ENCODE measurements at places on chromosomes 3 and 15.

GRCh38 chr3:32238453-32239306 is at the start of gene CMTM8:
Gene CMTM8 (plus strand): TSS chr3:32238680. CDS start chr3:32238973, 293 bp downstream.
- DNase-seq: peak; percentile 39

- DNase-seq: peak; percentile 95
Measured at GRCh38 chr3:194135806-194136518, at the start of gene HES1. Gene HES1 (plus strand): TSS chr3:194136148. CDS start chr3:194136381, 233 bp downstream.

- DNase-seq: no peak
Measured at GRCh38 chr3:32708672-32709283, 23.8 kb downstream of the CNOT10 start.

DNA sequence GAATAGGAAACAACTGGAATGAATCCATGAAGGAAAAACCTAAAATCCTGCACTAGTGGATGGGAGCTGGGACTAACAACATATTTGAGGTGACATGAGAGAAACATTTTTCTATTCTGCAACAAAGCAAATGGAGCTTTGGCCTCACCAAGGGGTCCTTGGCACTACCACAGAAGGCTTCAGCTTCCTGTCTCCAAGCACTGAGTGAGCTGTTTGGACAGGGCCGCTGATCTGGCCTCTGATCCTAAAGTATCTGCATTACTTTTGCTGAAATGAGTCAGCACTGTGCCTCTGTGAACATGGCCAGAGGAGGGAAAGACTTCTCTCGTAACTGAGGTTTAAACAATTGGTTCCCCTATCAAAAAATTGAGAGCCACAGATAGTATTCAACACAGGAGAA is 9.0 kb downstream of the ARPP21 start:
- DNase-seq: no peak

- DNase-seq: no peak
Measured at GRCh38 chr15:36005542-36005941, 459.6 kb upstream of the DPH6 start.

- DNase-seq: no peak
Measured at GRCh38 chr3:108183971-108184370, 38.3 kb downstream of the IFT57 start.

GRCh38 chr3:195253923-195254432 is 17.0 kb downstream of the XXYLT1 start:
- no peak for DNase-seq

- no peak for DNase-seq
Measured at GRCh38 chr3:85864896-85865295, 906.1 kb downstream of the CADM2 start.

- peak; percentile 64 for DNase-seq
Measured at GRCh38 chr3:45986303-45986982, 9.2 kb downstream of the FYCO1 start.

- no peak for DNase-seq
Measured at GRCh38 chr3:53200501-53201498, 39.8 kb downstream of the PRKCD start.

DNA sequence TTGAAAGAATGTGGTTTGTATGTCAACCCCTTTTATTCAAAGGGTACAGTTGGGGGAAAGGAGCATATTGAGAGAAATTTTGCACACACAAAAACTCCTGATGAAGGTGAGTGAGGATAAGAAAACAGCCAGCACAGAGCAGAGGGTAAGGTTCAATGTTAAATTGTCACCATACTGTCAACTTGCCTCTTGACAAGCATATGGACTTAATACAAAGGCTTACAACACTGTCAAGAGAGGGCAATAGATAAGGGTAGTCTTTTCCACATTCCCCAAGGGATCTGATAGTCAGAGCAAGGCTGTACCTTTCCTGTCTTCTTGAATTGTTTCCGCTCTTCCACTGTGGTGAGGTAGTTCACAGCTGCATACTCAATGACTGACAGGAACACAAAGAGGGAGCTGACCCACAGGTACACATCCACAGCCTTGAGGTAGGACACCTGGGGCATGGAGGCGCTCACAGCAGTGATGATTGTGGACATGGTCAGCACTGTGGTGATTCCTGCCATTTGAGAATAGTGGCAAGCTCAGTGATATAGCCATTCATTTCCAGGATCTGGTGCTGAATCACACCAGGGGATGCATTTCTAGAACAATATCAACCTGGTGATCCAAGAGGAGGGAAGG is 20.4 kb upstream of the RIOX2 start:
- no peak for DNase-seq

- DNase-seq: no peak
Measured at GRCh38 chr3:126731044-126731443, 27.0 kb downstream of the CHCHD6 start.

- no peak for DNase-seq
Measured at GRCh38 chr3:138220242-138220641, 33.1 kb downstream of the ARMC8 start.

DNA sequence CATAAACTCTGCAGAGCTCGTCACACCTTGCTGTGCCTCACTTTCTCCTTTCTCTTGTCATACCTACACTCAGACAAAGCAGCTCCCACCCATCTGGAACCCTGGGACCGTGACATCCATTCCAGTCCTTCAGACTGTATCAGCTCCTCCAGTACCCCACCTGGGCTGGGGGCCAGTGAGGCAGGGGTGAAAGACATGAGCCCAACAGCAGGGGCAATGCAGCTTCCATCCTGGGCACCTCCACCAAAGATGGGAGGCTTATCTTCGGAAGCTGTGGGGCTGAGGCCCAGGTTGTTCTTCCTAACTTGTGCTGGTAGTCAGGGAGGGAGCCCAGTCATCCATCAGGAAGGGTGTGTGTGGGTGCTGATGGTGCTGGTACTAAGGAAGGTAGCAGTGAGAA is 109.2 kb downstream of the EEFSEC start:
- DNase-seq: no peak

GRCh38 chr3:97958796-97959195 is 13.4 kb downstream of the RIOX2 start:
- DNase-seq: no peak

DNA sequence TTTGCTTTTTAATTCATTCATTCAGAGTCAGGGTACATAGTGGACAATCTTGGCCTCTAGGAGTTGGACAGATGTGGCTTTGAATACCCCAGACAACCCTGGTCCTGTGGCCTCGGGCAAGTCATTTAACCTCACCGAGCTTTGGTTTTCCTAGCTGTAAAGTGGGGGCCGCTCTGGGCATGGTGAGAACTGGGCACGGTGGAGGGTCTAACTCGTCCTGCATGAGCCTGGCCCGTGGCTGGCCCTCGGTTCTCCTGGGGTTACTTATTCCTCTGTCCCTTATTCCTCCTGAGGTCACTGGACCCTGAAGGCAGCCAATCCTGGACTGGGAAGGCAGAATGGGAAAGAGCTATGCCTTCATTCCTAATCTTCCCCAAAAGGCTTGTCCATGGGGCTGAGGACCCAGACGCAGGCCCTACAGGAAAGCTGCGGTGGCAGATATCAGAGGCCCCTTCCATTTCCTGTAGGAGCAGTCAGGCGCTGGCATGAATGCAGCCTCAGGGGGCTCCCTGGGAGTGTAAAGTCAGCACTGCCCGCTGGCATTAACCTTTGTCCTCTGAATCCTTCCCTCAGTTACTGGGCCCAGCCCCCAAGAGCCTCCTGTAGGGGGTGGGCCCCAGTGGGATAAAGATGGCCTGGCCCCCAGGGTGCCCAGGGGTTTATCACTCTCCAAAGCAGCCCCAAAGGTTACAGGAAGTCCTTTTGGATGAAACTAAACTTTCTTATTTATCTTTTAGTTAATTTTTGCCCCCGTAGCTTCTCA is 17.9 kb upstream of the SEC13 start:
- no peak for DNase-seq

DNA sequence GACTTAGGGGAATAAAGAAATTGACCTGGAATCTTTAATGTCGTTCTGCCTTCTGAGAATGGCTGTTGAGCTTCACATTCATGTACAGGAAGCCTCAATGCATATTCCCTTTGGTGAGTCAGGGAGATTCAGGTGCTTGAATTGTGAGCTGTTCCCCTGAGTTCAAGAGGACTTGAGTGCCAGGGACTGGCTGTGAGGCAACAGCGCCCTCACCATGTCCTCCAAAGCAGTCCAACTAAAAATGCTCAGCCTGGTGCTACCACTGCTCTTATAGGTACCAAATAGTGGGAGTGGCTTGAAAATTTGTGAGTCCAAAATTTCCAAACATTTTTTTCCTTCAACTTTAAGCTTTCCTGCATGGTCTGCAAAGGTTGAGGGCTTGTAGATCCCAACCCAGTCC is 54.1 kb downstream of the LEO1 start:
- DNase-seq: peak; percentile 43

- DNase-seq: peak; percentile 2
Measured at GRCh38 chr3:61562721-61563312, 1.4 kb downstream of the PTPRG start.

Measured in NCI-H510A treated with DMSO at 0.1 percent for 48 hours (cell line).